Fibroblast of skin of back (primary cell): ENCODE measurements at places on chromosomes 11 and 22.

GRCh38 chr11:31798554-31799434, 12.3 kb downstream of the PAX6 start:
- DNase-seq, result no peak

GRCh38 chr11:95149651-95150364, 60.2 kb downstream of the ENDOD1 start:
- no peak for DNase-seq

- DNase-seq, result no peak
These were observed 3.2 kb upstream of the KLHDC7B start for GRCh38 chr22:50542416-50542927.

GRCh38 chr22:46883092-46883910, 120.9 kb downstream of the TBC1D22A start:
- no peak for DNase-seq

DNA sequence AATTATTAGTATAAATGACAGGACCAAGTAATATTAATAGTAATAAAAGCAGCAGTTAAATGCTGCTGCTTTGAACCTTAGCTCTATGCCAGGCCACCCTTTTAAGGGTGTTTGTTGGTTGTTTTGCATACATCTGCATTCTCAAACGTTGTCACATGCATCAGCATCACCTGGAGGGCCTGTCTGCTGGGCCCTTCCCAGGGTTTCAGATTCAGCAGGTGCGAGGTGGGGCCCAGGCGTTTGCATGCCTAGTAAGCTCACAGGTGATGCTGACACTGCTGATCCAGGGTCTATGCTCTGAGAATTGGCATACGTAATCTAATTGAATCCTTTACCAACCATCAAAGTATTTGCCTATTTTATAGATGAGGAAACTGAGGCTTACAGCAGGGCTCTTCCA, 246.5 kb downstream of the CADM1 start:
- no peak for DNase-seq

DNA sequence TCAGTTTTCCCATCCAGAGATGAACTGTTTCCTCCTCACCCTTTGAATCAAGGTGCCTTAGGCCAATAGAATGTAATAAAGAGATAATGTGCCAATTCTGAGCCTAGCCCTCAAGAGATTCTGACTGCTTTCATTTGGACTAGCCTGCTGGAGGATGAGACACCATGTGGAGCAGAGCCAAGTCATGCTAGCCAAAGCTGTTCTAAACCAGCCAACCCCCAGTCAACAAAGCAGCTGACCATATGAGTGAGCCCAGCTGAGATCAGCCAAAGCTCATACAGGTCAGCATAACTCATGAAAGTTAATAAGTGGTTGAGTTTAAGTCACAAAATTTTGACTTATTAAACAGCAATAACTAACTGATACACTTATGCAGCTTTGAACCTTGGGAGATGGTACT, 66.7 kb upstream of the DBX1 start:
- no peak for DNase-seq

DNA sequence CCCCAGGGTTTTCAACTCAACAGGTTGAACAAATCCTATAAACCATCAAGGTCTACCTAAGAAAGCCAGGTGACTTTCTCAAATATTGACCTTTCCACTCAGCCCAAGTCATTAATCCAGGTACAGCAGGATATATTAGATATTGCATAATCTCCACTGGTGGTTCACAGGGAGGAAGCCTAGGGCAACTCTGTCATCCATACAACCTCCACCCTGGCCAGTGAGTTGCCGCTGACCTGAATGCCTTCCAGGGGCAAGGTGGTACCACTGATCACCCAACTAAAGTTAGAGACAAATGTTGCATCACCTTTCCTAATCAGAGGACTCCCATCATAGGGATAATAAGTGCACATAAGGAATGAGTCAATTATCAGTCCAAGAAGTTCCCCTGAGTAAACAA, 22.9 kb downstream of the GUCD1 start:
- no peak for DNase-seq

DNA sequence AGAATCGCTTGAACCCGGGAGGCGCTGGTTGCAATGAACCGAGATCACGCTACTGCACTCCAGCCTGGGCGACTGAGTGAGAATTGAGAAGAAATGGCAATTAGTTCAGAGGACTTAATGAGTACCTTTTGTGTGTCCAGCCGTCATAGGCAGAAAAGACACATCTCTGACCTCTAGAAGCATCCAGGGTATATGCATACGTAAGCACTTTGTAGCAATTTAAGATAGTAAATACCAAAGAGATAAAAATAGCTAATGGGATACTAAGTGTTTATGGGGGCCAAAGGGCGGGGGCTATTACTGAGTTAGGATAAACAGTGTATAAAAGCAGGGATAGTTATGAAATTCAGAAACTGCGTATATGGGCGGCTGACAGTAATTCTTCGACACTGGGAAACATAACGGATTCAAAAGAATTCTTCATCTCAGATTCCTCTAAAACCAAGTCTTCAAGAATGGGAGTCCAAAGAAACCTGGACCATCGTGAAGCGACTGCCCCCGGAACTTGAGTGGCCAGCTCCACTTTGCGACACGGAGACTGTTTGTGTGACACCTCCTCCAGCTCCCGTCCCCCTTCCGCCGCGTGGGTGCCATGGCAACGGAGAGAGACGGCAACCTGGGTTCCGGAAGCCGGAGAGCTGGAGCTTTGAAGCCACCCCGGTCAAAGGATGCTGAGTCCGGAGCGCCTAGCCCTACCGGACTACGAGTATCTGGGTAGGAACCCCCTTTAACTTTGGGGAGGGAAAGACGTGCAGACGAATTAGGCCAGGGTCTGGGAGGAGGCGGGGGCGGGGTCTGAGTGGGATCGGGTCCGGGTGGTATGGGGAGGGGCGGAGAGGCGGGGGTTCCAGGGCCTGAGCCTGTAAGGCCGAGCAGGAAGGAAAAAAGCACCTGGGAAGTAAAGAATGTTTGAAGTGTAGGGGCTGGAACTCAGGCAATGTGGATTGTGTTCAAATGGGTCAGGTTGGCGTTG, at the start of gene CSTPP1:
TSS of gene CSTPP1 (plus strand) at position 624 of the 973 bp plus-strand sequence. CDS start at position 669, 45 bp downstream.
- peak; percentile 93 for DNase-seq

DNA sequence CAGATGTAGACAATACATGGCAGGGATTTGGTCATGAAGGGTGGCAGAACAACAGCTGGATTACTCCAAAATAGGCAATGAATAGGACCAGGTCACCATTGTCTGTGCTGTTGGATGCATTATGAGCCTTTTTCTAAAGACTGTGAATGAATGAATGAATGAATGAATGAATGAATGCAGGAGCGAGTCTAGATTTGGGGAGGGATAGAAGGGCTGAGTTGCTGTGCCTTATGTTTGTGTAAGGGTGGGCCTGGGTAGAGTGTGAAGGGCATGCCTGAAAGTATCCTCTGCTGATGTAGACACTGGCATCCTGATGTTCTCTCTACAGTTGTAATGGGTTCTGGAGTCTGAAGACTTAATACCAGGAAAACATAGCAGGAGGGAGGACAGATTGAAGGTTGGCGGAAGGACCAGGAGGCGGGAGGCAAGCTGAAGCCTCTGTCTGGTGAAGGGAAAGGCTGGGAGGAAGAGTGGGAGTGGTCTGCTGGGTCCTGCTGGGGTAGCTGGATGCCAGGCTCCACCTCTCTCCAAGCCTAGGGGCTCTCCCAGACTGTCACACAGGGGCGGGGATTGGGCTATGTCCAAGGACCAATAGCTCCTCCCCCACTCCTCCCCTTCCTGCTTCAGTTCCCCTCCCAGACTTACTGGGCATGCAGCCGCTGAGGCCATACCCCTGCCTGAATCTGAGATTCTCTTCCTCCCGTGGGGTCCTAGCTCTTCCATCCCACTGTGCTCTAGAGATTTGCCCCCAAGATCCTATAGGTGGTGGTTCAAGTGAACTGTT, 4.8 kb downstream of the TRIM3 start:
- DNase-seq, result peak; percentile 92

DNA sequence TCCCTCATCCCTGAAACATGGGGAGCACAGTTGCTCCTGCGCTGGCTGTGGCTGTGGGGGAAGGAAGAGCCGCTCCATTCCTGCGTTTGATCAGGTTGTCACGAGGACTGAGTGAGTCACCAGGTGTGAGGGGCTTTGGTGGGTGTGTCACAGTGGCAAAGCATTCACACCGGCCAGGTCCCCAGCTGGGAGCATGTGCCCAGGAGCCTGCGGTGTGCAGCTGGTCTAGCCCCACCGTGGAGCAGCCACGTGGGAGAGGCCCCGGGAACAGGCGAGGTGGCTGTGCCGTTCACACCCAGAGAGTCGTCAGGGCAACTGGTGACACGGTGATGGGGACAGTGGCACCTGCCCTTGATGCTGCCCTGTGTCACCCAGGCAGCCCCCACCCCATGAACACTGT, 47.6 kb upstream of the PPARA start:
- no peak for DNase-seq

DNA sequence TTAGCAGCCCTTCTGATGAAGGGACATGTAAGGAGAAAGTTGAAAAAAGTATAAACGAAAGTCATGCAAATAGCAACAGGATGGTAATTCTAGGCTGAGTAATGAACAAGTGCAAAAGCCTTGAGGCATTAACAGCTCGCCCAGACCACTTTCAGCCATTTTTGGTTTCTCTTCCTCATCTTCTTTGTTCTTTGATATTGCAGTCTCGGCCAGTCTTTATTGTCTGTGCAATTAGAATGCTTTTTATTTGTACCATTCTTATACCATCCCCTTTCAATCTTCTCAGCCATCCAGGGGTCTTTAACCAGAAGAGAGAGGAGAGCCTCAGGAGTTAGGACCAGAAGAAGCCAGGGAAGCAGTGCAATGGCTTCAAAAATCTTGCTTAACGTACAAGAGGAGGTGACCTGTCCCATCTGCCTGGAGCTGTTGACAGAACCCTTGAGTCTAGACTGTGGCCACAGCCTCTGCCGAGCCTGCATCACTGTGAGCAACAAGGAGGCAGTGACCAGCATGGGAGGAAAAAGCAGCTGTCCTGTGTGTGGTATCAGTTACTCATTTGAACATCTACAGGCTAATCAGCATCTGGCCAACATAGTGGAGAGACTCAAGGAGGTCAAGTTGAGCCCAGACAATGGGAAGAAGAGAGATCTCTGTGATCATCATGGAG, 7.3 kb downstream of the TRIM34 start:
- no peak for DNase-seq

DNA sequence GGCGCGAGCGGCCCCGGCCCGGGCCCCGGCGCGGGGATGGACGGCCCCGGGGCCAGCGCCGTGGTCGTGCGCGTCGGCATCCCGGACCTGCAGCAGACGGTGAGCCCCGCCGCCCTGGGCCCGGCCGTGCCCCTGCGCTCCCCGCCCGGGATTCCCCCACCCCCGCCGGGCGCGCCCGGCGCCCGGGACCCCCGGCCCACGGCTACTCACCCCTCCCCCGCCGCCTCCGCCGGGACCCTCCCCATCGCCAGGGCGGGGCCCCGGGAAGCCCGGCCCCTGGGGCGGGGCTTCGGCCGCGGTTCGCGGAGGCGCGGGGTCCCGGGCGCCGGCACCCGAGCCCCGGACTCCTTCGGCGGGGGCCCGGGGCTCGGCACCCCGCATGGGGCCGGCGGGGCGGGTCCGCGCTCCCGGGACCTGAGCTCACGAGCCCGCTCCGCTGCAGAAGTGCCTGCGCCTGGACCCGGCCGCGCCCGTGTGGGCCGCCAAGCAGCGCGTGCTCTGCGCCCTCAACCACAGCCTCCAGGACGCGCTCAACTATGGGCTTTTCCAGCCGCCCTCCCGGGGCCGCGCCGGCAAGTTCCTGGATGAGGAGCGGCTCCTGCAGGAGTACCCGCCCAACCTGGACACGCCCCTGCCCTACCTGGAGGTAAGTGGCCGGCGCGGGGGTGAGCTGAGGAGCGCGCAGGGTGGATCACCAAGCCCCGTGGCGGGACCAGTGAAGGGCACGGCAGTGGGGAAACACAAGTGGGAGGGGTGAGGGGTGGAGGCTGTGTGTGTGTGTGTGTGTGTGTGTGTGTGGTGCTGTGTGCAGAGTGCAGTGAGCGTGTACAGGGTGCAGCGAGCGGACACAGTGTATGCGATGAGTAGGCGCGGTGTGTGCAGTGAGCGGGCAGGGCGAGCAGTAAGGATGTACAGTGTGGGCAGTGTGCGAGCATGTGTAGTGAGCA, 2.3 kb downstream of the SHANK3 start:
- DNase-seq, result peak; percentile 25

DNA sequence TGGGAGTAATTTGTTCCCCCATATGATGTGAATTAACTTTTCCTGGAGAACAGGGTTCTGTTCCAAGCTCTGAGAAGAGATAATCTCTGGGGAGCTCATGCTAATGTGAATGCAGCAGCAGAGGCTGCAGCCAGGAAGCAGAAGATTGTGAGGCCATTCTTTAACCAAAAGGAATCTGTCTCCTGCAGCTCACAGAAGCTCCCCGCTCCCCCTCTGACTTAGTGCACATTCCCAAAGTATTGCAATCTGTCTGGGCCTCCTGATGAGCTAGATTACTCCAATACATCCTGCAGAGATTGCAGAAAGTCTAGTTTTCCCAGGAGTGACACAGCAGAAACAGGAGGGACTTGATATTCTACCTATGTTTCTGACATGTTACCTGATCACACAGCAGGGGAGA, 420.6 kb upstream of the FAT3 start:
- DNase-seq, result peak; percentile 84
